ENCODE measurements at places on chromosomes 7 and 10. TPM values are rescaled to one million over a fixed set of nuclear protein-coding genes. Genes with fewer than 3 reads are reported as not detected.

The FAM204A gene
- 58.4 TPM for total RNA-seq

DNA sequence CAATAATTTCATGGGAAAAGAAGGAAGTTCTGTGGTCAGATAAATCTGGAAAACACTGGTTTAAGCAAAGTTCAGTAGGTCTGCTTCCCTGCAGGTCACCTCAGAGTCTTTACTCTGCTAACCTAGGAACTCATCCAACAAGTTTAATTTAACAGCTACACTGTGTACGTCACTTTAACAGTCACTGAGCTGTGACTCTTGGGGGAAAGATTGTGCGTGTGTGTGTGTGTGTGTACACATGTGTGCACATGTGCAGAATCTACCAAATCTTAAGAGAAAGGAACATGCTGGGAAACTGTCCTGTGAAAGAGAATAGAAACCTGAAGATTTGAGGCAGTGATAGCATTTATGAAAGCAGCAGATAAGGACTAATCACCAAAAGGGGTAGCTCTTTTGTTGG, 62.6 kb downstream of the IKZF1 start:
- no peak for DNase-seq

- DNase-seq, result no peak
Observed at GRCh38 chr10:106863549-106863948, 301.0 kb downstream of the SORCS1 start.

- no peak for DNase-seq
Observed at GRCh38 chr10:11204351-11204942, 186.8 kb downstream of the CELF2 start.

The CCL26 gene
- total RNA-seq, result not detected

- DNase-seq, result no peak
Observed at GRCh38 chr7:99926321-99926720, 3.1 kb downstream of the GJC3 start.

The FRMPD2 gene
- total RNA-seq, result 5.3 TPM

The TCAF2 gene
- total RNA-seq, result 6.2 TPM
